ENCODE measurements at places on chromosomes 2 and 18. TPM values are rescaled to one million over a fixed set of nuclear protein-coding genes. Genes with fewer than 3 reads are reported as not detected.

DNA sequence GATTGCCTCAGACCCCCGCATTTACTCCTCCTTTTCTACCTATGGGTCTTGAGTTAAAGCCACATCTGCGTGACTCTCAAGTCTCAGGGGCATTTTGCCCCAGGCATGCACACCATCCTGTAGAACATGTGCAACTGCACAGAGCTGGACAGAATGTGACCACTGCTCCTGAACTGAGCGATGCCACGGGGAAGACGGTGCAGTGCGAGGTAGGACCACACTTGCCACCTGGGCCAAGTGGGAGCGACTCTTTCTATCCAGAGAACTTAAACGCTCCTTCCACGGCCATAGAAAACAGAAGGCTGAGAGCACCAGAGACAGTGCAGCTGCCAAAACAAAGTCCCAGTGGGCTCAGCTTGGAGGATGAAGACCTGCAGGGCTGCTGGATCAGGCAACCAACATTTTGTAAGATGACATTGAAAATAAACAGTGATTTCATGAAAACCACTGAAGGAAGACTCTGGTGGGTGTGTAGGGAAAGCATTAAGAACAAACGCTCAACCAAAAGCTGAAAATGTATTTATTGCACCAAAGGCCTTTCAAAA is 149.0 kb upstream of the HDAC4 start:
- no peak for DNase-seq

DNA sequence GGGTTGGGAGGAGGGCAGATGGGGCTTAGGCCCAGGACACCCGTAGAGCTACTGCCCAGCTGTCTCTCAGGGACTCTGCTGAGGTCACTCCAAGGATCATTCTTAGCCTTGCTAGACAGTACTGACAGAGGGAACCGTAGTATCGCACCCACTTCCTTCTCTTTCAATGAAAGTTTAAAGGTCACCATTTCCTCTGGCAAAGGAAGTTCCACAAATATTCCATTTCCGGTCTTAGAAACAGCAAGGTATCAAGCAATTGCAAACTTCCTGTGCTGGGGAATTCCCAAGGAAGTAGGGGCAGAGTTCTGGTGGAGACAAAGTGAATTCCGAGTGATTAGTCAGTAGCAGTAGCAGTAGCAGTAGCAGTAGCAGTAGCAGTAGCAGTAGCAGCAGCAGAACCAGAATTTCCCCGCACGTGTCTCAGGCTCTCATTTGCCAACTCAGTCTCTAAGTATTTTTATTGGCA is 24.7 kb downstream of the IL1B start:
- no peak for DNase-seq

- DNase-seq: no peak
Measured at GRCh38 chr2:102664471-102664909, 45.1 kb downstream of the SLC9A2 start.

- DNase-seq: no peak
Measured at GRCh38 chr2:36329746-36330472, 25.7 kb upstream of the CRIM1 start.

DNA sequence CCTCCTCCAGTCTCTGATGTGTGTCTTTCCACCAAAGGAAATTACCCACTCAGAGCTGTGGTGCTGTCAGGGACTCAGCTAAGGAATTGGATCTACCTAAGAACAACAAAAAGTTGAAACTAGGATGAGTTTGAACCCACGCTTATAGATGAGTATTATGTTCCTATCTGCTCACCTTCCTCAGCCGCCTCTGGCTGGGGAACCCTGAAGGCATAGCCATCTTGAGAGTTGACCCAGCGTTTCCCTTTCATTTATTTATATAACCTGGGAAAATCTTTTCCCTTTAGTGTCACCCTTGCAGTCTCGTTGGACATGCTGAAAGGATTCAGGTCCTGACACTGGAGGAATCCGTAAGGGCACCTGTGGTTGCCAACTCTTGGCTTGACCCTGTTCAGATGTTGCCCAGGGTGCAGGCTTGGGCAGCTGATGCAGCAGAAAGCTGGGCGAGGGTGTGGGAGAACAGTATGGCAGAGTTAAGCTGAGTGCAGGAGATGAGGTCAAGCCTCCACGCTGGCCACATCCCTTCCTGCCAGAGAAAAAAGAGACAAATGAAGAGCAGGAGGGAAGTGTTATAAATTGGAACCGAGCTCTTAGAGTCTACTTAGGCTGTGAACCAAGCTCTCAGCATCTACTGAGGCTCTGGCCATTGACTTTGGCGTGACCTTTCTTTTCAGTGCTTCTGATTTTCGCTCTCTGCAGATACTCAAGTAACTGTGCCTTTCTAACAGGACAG is 1.9 kb downstream of the CDH20 start:
- DNase-seq: no peak

DNA sequence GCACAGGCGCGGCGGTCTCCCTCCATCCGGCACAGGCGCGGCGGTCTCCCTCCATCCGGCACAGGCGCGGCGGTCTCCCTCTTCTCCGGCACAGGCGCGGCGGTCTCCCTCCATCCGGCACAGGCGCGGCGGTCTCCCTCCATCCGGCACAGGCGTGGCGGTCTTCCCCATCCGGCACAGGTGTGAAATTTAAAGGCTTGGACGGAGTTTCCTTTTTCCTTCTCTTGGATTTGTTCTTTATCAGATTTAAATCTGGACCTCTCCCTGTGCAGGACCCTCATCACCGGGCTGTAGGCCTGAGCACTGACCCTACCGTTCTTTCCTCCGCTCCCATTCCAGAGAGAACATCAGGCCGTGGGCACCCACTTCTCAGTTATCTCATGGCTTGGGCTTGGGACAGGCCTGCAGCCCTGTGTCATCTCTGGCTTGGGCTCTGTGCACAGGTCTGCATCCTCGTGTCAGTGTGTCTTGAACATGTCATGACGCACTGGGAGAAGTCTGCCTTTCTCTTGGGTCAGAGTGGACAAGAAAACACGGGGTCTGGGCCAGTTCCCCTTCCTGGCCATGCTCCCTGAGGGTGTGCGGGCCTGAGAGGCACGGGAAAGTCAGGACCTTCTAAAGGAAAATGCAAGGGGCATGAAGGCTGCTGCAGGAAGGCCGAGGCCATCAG is 53.9 kb upstream of the PXDN start:
- no peak for DNase-seq

DNA sequence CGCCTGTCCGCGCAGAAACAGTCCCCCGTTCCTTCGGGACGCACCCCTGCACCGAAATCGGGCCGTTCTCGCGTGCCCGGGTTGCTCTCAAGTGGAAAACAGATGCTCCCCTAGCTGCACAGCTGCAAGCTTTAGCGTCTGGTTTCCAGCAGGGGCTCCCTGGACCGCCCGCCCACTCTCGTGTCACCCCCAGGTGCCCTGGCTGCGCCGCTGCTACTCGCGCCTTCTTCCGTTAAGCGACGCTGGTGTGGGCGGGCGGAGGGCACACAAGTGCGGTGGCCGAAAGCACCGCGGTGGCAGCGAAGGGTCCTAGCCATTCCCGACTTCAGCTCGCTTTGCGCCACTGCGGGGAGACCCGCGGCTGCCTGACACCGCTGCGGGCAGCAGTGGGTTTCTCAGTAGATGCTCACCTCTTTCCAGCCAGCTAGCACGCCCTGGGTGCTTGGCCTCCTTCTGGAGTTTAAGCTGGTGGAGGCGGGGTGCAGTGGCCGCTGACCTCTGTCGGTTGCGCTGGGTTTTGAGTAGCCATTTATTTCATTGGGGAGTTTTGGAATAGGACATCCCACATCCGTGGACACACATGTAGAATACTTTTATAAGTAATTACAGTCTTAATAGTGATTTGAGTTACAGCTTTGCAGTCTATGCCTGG is 806 bp downstream of the ZNF407 start:
- peak; percentile 63 for DNase-seq

- DNase-seq: no peak
Measured at GRCh38 chr18:79851950-79852349, 54.2 kb downstream of the KCNG2 start.

DNA sequence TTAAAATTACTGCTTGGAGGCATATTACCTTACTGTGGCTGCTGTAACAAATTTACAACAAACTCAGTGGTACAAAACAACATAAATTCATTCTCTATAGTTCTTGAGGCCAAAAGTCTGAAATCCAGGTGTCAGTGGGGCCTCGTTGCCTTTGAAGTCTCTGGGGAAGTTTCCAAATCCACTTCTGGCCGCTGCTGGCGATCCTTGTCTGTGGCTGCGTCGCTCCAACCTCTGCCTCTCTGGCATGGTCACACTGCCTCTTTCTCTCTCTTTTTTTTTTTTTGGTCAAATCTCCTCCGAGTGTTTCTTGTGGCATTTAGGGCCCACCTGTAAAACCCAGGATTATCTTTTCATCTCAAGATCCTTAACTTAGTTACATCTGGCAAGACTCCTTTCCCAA is 182.8 kb downstream of the ST6GAL2 start:
- DNase-seq: no peak

- no peak for DNase-seq
Measured at GRCh38 chr2:142745691-142746090, 131.8 kb upstream of the KYNU start.

- DNase-seq: no peak
Measured at GRCh38 chr18:50080316-50080715, 114.6 kb downstream of the MYO5B start.

DNA sequence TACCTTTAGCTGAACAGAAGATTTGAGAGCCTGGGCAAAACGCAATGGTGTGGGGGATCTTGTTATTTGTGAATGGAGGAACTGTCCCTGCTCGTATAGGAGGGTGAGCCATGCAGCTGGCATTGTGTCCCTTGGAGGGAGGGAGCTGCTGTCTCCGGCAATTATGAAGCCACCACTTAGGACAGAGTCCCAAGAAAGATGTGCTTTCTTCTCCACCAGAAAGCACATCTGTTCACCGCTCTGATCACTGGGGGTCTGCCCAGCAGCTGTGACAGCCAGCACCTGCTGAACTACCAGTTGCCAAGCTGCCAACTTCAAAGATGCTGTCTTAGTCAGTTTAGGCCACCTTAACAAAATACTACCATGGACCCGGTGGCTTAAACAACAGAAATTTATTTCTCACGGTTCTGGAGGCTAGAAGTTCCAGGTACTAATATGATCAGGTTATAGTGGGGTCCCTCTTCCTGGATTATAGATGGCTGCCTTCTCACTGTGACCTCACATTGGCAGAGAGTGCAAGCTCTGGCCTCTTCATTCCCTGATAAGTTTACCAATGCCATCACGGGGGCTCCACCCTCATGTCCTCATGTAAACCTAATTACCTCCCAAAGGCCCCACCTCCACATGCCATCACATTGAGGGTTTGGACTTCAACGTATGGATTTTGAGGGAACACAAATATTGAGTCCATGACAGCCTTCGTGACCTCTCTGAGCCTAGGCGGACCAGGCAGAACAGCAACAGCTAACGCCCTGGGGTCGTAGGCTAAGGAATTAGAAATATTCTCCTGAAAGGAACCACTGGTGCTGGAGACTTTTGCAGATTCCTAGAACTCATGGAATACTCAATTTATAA is 148.3 kb downstream of the RHBDD1 start:
- no peak for DNase-seq

- no peak for DNase-seq
Measured at GRCh38 chr2:69589973-69590652, 53.4 kb downstream of the AAK1 start.

- no peak for DNase-seq
Measured at GRCh38 chr2:160898581-160899307, 261.5 kb upstream of the TANK start.

The MCM6 gene
- total RNA-seq: 51.9 TPM

The KYNU gene
- not detected for total RNA-seq

All from progenitor cell of endocrine pancreas (in vitro differentiated cells).